ENCODE measurements at places on chromosomes 16 and 17. TPM values are rescaled to one million over a fixed set of nuclear protein-coding genes. Genes with fewer than 3 reads are reported as not detected.

Gene ARRB2
- total RNA-seq = 43.4 TPM

Gene CRYBA1
- not detected for total RNA-seq

Gene RAB11FIP4
- total RNA-seq = 0.85 TPM

Gene TBC1D28
- total RNA-seq = not detected

Gene KRT23
- total RNA-seq = not detected

- no peak for DNase-seq
- no peak overlapping the region for H3K4me3 ChIP-seq
- H3K27me3 ChIP-seq = no peaks in the 10 kb centered on the region
- H3K27ac ChIP-seq = no peak overlapping the region
Observed at GRCh38 chr16:51950118-51950780, 596.7 kb downstream of the TOX3 start.

- H3K27ac ChIP-seq = no peak overlapping the region
- no peaks in the 10 kb centered on the region for H3K36me3 ChIP-seq
- no peaks in the 10 kb centered on the region for H3K4me1 ChIP-seq
Observed at GRCh38 chr17:71423871-71424546, 696.8 kb upstream of the SOX9 start.

- H3K27ac ChIP-seq = peak overlapping the region; percentile 87
- no peaks in the 10 kb centered on the region for H3K27me3 ChIP-seq
- peaks cover 11% of the 10 kb centered on the region for H3K4me1 ChIP-seq
- DNase-seq = no peak
- H3K36me3 ChIP-seq = no peaks in the 10 kb centered on the region
- no peak overlapping the region for H3K4me3 ChIP-seq
Observed at GRCh38 chr16:56606476-56607108, 1.8 kb upstream of the MT2A start.

DNA sequence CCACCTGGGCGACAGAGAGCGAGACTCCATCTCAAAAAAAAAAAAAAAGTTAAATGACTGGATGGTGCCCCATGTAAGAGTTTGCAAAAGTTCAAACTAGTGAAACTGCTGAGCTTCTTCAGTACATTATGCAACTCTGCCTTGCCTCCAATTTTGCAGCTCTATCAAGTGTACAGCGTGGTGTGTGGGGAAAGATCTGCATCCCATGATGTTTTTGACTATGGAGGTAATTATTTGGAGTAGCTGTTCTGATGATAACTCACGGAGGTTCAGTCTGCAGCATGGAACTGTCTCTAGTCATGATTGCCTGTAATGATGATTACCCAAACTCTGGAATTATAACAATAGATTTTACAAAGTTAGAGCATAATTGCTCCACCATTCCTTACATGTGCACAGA is 149.6 kb downstream of the PITPNC1 start:
- H3K36me3 ChIP-seq = no peaks in the 10 kb centered on the region
- H3K27ac ChIP-seq = no peak overlapping the region
- H3K4me3 ChIP-seq = no peak overlapping the region
- H3K4me1 ChIP-seq = no peaks in the 10 kb centered on the region
- no peaks in the 10 kb centered on the region for H3K27me3 ChIP-seq
- no peak for DNase-seq

DNA sequence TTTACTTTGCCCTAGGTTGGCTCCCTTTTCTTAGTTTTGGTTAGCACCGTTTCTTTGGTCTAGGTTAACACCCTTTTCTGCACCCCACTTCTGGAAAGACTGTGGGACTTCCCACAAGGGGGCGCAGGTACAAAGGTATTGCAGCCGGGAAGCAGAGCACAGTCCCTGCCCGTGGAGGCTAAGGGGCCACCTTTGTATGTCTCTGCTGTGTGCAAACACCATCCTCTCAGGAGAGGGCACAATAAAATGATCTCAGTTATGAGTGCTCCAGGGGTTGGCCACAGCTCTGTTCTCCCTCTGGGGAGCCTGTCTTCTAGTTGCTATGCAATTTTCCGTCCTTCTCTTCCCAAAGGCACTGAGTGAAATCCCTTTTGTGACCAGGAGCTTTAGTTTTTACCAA is 28.4 kb upstream of the TMC5 start:
- no peak for DNase-seq
- H3K27ac ChIP-seq = no peak overlapping the region
- H3K4me1 ChIP-seq = no peaks in the 10 kb centered on the region
- H3K27me3 ChIP-seq = no peaks in the 10 kb centered on the region
- no peaks in the 10 kb centered on the region for H3K36me3 ChIP-seq

DNA sequence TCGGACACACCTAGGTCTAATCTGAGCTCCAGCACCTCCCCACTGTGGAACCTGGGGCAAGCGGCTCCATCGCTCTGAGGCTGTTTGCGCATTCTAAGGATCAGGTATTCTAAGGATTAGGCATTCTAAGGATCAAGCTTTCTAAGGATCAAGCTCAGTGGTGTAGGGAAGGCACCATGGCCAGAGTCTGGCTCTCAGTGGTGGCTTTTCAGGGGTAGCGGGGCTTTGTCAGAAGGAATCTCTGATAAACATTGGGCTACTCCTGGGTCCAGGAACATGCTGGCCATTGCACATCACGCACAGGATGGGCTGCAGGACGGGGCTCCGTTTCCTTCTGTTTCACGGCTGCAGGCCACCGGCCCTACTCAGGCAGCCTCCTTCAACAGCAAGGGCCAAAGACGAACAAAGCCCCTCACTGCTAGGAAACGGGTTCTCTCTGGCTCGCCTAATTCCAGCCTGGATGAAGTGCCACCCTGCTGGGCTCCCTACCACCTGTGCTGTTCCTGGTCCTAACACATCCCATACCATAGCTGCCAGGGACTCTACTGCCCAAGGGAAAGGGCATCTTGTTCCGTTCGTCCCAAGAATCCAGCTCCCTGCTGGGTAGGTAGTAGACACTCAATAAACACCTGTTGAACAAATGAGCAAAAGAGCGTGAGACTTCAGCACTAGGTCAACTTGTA is 5.5 kb downstream of the C1QTNF1 start:
- no peak overlapping the region for H3K4me3 ChIP-seq
- H3K27me3 ChIP-seq = no peaks in the 10 kb centered on the region

DNA sequence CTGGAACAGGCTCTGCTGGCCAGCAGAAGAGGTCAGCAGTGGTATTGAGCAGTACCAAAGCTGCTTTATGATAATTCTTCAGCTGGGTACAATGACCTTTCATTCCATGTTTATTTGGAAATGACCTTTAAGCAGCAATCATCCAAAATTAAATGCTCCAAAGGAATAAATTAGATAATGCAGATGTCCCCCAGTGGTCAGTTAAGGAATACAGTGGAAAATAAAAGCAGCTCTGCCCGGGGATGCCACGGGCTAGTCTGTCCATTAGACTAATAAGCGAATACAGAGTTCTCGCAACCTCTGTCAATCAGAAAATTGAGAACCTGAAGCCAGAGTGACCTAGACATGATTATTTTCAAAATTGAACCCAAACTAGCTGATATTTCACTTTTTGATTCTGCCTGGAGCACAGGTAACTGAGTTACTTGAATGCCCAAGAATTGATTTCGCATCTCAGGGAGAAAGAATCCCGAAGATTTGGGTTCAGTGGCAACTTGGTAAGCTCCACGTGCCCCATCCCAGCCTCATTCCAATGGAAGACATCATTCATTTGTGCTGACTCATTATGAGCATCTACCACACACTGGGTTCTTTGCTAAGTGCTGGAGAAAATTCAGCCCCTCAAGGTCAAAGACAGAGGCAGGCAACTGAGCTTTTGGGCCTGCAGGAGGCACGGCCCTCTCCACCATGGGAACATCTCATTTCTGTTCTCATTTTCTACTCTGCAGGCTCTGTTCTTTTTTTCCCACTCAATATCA is 34.4 kb upstream of the SLC39A11 start:
- no peak for DNase-seq
- no peak overlapping the region for H3K27ac ChIP-seq
- no peak overlapping the region for H3K4me3 ChIP-seq
- no peaks in the 10 kb centered on the region for H3K4me1 ChIP-seq

GRCh38 chr17:64037802-64038201 is 17.4 kb upstream of the ICAM2 start:
- no peaks in the 10 kb centered on the region for H3K27me3 ChIP-seq
- no peak overlapping the region for H3K27ac ChIP-seq
- H3K36me3 ChIP-seq = no peaks in the 10 kb centered on the region
- DNase-seq = peak; percentile 22
- no peak overlapping the region for H3K4me3 ChIP-seq

DNA sequence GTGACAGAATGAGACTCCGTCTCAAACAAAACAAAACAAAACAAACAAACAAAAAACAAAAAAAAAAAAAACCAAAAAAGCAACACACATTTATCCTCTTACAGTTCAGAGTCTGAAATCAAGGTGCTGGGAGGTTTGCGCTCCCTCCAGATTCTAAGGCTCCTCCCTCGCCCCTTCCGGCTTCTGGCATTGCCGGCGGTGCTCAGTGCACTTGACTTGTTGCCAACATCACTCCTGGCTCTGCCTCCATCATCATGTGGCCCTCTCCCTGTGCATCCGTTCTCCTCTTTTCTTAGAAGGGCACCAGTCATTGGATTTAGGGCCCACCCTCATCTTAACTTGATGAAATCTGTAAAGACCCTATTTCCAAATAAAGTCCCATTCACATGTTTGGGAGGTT is 73.8 kb downstream of the RBFOX3 start:
- no peaks in the 10 kb centered on the region for H3K36me3 ChIP-seq
- H3K27ac ChIP-seq = no peak overlapping the region
- no peaks in the 10 kb centered on the region for H3K27me3 ChIP-seq
- no peak for DNase-seq
- no peaks in the 10 kb centered on the region for H3K4me1 ChIP-seq

DNA sequence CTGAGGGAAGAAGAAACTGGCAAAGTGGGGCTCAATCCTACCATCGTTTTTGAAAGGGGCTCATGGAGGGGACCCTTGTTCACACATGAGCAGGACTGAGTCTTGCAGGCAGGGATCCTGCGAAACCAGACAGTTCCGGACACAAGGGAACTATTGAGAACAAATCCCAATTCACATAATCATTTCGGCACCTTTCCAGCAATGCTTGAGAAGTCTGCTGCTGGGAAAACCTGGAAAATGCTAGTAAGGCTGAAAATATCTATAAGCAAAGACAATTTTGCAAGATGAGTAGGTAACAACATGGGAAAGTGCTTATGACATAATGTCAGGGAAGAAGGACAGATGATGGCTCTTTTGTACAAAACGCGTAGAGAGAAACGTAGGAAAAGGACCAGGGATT is 52.1 kb upstream of the BPTF start:
- no peaks in the 10 kb centered on the region for H3K36me3 ChIP-seq
- H3K27me3 ChIP-seq = no peaks in the 10 kb centered on the region
- H3K4me1 ChIP-seq = no peaks in the 10 kb centered on the region

DNA sequence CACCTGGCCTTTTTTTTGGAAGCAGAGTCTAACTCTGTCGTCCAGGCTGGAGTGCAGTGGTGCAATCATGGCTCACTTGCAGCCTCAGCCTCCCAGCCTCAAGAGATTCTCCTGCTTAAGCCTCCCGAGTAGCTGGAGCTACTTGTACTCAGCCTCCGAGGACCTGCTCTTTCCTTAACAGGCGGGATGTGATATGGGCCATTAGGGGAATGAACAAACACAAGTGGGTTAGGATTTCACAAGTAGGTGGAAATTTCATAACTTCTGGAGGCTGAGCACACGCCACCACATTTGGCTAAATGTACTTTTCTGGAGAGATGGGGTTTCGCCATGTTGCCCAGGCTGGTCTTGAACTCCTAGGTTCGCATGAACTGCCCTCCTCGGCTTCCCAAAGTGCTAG is 4.1 kb downstream of the PAM16 start:
- H3K4me1 ChIP-seq = no peaks in the 10 kb centered on the region
- H3K4me3 ChIP-seq = no peak overlapping the region
- no peak for DNase-seq
- no peak overlapping the region for H3K27ac ChIP-seq
- no peaks in the 10 kb centered on the region for H3K36me3 ChIP-seq
